ENCODE measurements at places on chromosomes 5 and 9.

GRCh38 chr9:92310562-92310961, 14.6 kb downstream of the NOL8 start:
- no peak for DNase-seq

DNA sequence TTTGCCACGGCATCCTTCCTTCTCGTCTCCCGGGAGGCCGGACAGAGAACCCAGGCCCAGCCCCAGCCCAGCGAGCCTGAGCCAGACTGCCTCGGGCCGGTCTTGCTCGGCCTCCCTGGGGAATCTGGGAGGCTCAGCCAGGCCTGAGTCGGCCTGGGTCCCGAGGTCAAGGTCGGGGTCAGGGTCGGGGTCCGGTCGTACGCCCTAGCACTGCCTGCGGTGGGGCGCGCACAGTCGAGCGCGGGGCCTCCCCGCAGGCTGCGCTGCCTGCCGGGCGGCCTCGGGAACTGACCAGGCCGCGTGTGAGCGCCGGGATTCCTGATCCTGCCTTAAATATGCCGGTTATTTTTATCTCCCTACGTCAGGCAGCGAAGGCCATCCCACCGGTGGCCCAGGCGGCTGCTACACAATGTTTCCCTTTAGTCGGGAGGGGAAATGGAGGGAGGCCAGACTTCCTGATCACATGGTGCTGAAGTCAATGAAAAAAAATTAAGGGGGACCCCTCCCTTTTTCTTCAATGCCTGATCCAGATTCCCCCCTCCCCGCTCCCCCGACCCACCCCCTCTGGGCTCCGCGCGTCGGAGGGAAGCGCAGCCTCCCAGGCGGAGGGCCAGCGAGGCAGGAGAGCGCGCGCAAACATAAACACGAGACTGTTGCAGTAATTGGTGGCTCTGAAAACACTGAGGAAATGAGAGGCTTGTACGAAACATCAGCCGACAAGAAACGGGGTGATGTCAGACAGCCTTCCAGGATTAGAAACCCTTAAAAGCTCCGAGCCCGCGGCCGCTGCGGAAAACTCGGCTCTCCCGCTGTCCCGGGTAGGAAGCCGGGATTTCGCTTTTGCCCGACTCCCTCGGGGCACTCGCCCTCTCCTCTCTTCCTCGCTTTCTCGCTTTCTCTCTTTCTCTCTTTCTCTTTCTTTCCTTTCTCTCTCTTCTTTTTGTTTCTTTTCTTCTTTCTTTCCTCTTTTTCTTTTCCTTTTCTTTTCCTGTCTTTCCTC, 148.2 kb upstream of the KLF4 start:
- peak; percentile 42 for DNase-seq

DNA sequence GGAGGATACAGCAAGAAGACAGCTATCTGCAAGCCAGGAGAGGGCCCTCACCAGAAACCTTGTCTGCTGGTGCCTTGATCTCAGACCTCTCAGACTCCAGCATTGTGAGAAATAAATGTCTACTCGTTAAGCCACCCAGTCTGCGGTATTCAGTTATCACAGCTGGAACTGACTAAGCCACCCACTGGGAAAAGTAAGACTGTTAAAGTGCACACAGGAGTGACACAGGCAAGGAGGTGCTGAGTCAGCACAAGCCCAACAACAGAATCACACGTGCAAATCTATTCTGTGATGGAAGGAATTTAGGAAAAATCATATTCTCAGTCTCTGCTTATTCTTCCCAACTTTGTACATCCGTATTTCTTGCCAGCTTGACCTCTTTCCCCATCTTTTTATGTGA, 200.0 kb downstream of the NR2F1-AS1 start:
- no peak for DNase-seq

GRCh38 chr9:15426019-15426418, 3.3 kb downstream of the SNAPC3 start:
- DNase-seq, result no peak

GRCh38 chr9:71740199-71740598, 28.1 kb downstream of the CEMIP2 start:
- DNase-seq, result no peak

DNA sequence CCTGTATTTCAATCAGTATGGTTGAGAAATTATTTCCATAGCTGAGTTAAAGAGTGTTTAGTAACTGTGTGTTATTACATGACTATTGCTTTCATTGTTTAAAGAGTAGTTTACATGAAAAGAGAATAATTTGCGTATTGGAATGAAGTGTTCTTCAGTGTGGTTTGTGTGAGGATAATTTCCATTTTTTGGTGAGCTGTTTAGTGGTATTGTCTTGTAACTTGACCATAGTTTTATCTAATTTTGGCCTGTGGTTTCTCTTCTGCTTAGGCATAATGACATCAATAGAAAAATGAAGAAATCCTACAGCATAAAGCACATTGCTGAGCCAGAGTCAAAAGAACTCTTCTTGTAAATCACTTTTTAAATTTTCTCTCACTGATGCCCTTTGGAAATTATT, 151.2 kb downstream of the SNCAIP start:
- no peak for DNase-seq

- DNase-seq, result no peak
These were observed 405.4 kb upstream of the ACTBL2 start for GRCh38 chr5:57887851-57888621.

DNA sequence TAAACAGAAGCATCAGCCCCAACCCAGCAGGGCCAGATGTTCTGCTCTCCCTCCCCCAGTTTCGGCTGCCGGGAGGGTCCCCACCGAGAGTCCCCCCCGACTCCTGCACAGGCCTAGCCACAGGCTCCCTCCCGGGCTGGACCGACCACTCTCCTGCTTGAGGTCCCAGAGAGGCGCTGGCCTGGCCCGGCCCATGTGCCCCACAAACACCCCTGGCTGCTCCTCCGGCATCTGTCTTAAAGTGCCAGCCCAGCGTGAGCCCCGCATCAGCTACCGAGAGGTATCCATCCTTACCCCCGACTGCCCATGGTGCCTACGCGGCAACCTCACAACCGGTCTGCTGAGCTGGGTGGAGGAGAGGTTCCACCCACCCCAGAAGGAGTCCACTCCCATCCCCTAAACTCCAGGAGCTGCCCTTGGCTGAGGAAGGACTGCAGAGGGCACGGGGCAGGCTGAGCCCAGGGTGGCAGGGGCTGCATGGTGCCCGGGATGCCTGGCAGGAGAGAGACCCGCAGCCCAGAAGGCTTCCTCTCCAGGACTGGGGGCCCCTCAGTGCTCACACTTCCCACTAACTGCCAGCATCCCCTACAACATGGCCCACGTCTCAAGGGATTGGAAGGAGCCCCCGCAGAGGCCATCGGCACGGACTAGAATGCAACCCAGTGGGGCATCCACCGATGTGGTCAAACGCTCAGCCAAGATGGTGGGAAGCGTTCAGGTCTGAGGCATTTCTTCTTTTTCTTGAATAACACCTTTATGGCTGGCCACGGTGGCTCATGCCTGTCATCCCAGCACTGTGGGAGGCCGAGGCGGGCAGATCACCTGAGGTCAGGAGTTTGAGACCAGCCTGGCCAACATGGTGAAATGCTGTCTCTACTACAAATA, 15.6 kb upstream of the EGFL7 start:
- no peak for DNase-seq

DNA sequence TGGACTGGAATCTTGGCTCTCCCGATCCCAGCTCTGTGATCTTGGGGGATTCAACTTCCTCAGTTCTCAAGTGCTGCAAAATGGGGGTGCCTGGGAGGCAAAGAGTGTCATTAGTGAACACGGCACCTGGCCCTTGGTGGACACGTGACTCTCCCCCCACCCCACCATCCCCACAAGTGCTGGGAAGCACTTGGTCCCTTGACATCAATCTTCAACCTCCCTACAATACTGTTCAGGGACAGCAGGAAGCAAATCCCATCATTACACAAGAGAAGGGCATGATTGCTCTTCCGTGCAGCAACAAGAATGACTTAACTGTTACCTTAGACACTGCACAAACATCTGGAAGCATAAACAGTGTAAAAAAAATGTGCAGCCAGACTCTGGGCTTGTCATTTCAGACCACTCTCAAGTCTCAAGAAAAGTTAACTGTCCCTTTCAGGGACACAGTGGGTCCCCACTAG, 61.4 kb downstream of the PSMB7 start:
- no peak for DNase-seq

DNA sequence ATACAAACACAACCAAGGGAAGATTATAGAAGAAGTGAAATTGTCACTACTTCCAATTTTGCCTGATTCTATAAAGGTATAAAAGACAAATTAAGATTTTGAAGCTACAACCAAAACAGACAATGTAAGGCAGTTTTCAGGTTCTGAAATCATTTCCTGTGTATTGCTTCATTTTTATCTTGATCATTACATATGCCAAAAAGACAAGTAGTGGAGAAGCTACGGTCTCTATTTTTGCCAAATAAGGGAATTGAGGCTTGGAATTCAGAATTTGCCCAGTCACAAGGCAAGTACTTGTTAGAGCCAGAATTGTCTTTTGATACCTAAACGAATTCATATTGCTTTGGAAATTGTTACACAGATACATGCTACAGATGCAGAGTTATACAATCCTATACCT, 20.6 kb downstream of the EDIL3 start:
- no peak for DNase-seq

DNA sequence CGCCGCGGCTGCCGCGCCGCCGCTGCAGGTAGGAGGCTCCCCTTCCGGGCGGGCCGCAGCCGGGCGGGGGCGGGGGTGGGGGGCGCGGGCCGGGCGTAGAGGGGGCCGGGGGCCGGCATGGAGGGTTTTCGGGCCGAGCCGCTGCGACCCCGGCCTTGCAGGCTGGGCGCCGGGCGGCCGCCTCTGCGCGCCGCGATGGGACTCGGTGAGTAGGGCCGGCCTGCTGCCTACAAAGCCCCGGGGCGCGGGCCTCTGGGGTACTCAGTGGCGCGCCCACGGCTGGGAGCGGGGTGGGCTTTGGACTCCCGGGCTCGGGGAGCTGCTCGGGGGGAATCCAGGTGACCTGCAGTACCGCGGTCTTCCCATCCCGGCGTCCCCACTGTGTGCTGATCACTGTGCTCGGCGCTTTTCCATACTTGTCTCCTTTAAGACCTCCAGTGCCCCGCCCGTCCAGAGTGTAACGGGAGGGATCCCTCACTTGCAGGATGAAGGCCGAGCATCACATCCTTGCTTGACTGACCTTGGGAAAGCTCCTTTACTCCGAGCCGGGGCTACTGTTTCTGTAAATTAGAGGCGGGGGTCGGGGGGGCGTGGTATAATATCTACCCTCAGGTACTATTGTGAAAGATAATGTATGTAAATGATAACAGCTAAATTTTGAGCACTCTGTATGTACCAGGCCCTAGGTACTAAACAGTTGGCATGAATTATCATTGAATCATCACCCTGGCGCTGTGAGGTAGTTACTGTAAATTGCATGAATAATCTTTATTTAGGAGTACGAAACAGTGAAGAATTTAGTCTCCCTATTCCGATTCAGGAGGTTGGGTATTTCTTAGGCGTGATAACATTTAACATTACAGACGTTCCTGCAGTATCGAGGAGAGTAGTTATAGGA, 672 bp downstream of the MSANTD3 start:
- no peak for DNase-seq

GRCh38 chr5:36651761-36652685, 45.6 kb downstream of the SLC1A3 start:
- no peak for DNase-seq

- DNase-seq, result no peak
These were observed 64.1 kb downstream of the GPR21 start for GRCh38 chr9:123097430-123098095.

DNA sequence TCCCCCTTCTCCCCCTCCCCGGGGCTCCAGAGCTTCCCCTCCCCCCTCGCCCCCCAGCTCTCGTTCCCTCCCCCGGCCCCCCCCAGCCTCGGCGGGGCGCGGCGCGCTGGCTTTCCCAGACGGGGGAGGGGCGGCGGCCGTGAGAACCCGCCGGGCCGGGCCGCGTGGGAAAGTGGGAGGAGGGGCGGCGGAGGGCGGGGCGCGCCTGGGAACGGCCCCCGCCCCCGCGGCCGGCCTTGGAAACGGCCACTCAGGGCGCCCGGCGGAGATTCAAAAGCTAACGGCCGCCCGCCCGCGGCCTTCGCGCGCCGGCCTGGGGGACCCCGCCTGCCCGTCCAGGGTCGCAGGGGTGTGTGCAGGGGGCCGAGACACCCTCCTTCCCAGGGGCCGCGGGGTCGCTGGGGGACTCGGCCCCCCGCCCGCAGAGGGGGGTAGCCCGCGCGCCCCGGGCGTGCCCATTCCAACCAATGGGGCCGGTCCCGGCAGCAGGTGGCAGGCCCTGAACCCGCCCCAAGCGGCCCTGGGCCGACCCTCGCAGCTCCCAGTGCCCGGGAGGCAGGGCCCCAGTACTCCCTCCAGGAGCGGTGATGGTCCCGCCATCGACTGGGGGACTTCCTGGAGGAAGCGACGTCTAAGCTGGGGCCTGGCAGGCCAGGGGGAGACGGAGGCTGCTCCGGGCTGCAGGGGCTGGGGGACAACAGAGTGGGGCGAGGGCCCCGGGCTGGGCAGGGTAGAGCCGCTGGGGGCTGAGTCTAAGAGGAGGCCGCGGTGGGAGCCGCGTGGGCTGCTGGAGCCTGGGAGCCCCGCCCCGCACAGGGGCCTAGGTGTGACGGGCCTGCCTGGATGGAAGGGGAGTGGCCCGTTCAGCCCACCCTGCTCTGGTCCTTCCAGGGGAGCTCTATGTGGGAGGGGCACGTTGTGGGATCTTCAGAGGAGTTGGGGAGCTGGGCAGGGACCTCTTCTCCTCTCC, 14.2 kb upstream of the NRARP start:
- DNase-seq, result no peak

DNA sequence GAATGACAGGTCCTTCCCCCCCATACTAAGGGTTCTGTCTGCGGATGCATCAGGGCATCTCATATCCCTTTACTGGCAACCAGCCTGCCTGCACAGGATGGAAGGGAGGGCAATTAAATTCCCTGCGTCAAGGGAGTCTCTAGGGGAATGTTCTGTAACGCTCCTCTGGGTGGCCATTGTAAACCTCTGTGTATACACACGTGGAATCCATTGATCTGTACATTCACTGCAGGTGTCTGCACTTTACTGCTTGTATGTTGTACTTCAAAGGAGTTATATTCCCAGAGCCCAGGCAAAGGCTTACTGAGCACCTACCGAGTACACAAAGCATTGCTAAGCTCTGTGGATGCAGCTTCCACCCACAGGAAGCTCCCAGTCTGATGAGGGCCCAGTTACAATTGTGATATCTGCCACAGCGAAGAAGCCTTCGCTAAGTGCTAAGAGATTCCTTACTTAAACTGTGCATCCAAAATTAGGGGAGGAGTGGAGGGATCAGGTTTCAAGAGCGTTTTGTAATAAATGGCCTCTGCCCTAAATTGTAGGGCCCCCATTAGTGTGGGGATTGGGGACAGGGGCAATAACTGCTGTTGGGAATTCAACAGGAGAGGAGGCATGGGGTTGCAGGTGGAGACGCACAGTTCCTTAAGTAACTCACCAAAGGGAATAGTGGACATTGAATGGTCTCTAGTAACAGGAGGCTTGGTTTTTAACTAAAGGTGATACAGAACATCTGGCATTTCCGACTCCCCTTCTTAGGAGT, 1.5 kb upstream of the RETREG1 start:
- no peak for DNase-seq
